NCI-H345 (cell line): ENCODE measurements at places on chromosomes 11 and 22.

GRCh38 chr22:46595545-46595944 is 24.6 kb upstream of the GRAMD4 start:
- DNase-seq: no peak

- DNase-seq: no peak
Measured at GRCh38 chr22:30783021-30783420, 88.3 kb downstream of the OSBP2 start.

DNA sequence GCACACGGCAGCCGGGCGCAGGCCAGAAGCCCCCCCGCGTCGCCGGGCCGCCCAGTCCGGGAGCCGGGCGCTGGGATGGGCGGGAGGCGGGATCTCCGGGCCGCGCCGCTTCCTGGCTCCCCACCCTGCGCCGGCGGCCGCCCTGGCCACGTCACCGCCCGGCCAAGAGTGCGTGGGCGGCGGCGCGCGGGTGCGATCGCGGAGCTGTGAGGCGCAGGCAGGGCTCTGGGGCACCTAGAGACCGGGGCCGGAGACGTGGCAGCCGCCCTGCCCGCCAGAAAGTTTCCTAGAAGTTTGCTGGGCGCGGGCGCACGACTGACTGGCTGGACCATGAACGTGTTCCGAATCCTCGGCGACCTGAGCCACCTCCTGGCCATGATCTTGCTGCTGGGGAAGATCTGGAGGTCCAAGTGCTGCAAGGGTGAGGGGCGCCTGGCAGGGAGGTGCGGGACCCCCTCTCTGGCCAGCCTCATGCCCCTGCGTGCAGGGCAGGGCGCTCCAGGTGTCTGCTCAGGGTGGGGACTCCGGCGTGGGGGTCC is at the start of gene KDELR3:
TSS of gene KDELR3 (plus strand) at position 193 of the 539 bp plus-strand sequence. CDS start at position 331, 138 bp downstream.
- peak; percentile 20 for DNase-seq

GRCh38 chr11:18791969-18792628 is 501 bp upstream of the PTPN5 start:
- no peak for DNase-seq

DNA sequence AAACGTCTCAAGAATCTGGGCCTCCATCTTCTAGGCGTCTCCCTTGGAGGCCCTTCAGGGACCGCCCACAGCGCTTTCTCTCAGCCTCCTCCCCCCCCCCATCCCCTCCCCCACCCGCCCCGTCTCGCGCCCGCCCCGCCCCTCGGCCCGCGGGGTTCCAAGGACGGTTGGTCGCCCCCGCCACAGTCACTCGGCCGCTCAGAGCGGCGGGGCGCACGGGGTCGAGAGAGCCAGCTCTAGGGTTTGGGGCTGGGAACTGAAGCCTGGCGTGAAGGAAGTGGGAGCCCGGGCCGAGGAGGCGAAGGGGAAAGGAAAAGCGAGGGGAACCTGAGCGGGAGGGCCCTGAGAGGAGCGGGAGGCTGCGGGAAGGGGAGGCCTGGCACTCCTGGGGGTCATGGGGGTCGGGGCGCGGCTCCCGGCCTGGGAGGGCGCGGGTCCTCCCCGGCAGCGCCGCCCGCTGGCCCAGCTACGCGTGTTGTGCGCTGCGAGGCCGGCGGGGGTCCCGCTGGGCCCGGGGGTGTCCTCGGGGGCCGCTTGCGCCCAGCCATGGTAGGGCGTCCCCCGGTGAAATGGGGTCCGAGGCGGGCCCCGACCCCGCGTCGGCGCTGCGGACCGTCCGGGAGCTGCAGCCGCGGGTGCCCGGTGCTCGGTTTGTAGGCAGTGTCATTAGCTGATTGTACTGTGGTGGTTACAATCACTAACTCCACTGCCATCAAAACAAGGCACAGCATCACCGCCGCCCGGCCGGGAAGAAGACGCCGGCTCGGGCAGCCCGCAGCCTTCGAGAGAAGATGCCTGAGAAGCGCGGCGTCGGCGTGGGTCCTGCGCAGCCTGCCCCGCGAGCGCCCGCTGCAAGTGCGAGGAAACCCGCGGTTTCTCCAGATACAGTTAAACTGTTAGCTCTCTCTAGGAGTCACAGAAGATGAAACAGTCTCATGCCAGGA is at the start of gene BTG4:
TSS of gene BTG4 (minus strand) at position 91 of the 944 bp plus-strand sequence. CDS start 13,610 bp downstream, outside the sequence.
- peak; percentile 27 for DNase-seq

GRCh38 chr11:69962152-69962551 is 116.0 kb upstream of the ANO1 start:
- DNase-seq: no peak

DNA sequence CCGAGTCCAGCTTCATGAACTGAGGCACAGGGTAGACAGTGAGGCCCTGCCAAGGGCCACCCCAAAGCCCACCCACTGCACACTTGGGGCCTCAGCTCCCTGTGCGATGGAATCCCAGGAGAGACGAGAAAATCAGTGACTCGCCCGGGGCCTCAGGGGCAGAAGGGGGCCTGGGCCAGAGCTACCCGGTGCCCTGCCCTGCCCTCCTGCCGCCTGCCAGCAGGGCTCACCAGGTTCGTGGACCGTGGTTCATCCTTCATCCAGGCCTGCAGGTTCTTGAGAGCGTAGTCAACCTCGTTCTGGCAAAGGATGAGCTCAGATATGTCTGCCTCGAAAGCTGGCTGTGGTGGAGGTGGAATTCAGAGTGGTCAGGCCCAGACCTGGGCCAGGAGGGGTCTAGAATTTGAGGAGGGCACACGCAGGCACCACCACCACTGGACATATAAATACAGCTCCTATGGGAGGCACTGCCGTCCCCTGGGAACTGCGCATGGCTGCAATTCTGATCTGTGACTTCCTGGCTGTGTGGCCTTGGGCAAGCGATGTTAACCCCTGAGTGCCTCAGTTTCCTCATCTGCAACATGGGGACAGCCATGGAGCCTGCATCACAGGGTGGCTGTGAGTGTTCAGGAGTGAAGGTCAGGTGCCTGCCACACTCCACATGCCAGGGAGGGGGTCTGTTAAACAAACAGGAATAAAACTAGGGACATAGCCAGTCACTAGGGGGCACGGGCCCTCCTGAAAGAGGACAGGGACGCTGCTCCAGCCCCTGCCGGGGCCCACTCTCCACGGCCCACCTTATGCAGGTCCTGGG is 7.5 kb downstream of the ALDH3B2 start:
- no peak for DNase-seq

- no peak for DNase-seq
Measured at GRCh38 chr11:134020598-134020997, 48.3 kb upstream of the JAM3 start.

DNA sequence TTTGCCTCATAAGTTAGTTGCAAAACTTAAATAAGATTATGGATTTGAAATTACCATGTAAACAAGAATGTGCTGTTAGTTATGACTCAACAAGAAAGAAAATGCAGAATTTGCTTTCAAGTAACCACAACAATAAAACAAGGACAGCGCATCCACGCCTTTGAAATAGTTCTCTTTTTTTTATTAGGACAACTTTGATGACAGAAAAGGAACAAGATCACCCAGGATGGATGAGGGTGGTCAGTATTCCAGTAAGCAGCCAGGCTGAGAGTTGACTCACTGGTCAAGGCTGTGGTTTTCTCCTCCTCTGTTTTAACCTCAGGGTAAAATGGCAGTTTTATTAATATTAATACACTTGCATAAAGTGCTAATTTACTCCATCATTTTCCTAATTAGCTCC is 544.4 kb downstream of the OPCML start:
- no peak for DNase-seq

GRCh38 chr22:39666926-39667325 is 96.4 kb downstream of the CACNA1I start:
- no peak for DNase-seq

DNA sequence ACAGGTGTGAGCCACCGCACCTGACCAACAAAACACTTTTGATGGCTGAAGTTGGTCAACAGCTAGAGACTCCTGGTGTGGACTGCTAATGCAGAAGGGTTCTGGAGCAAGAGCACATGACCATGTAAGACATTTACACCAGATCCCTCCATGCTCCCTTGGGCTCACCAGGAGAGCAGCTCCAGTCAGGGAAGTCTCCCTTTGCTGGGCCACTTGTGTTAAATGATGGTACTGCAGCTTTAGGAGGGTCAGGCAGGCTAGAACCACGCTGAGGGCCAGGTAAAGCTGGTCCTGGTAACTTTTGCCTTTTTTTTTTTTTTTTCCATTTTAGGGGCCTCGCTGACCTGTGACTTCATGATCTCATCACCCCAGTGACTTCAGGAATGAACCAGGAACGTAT is 146.4 kb downstream of the FBXO7 start:
- no peak for DNase-seq

DNA sequence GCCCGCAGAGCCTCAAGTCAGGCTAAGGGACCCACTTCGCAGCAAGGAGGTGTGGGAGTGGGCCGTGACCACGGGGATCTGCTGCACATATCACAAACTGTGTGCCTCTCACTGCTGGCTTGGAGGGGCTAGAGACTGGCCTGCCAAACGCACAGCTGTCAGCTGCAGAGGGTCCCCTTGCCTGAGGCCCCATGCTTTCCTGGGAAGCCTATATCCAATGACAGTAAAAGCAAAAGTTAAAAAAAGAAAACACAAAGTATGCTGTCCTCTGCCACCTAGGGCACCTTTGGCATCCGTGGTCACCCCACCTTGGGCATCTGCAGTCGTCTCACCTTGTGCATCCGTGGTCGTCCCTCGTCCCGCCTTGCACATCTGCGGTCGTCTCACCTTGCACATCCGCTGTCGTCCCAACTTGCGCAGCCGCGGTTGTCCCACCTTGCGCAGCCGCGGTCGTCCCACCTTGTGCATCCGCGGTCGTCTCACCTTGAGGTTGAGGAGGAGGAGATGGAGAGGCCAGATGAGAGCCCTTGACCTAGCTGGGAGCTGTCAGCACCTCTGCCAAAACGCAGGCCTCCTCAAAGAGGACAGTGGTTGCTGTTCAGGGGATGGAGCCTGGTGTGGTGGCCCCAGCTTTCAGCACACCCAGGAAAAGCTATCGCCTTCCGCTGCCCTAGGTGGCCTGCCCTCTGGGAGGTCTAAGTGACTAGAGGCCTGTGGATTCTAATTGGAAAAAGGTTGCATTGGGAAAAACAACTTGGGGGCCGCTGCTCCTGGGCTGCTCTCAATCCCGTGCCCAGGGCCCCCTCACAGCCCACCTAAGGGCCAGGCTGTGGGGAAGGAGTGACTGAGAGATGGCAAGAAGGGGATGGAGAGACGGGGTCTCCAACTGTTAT is 90.5 kb downstream of the MYEOV start:
- no peak for DNase-seq

GRCh38 chr22:26648011-26648497 is 9.3 kb upstream of the MIAT start:
- DNase-seq: peak; percentile 97

GRCh38 chr11:44943118-44943517 is 7.6 kb downstream of the TP53I11 start:
- peak; percentile 79 for DNase-seq

GRCh38 chr11:114260077-114260476 is 36.1 kb upstream of the NNMT start:
- DNase-seq: no peak

DNA sequence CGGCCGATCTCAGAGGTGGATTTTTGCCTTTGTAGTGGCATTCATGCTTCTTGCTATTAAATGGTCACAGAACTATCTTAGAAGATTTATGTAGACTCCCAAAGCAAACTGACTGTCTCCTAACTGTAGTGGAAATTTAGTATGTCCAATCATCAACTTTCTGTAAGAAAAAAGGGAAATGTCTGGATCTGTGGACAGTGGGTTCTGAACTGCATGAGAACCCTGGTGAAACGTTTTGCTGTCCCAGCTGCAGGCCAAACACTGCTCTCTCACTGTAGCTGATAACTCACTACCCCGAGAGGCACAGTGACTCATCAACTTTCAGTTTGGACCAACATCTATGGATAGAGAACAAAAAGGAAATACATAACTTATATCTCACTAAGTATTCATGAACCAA is 387.1 kb downstream of the SOX6 start:
- peak; percentile 34 for DNase-seq

DNA sequence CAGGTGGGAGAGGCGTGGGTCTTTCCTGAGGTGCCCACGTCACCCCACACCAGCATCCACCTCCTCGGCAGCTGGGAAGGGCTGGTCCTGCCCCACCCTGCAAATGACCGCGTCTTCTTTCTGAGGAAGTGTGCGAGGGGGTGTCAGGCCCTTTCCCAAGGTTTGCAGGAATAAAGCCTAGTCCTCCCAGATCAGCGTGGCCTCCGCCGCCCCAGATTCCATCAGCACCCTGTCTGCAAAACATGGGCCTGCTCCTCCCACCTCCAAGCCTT is 14.4 kb upstream of the SLC39A13 start:
- DNase-seq: no peak

- DNase-seq: no peak
Measured at GRCh38 chr11:126434950-126435335, 79.5 kb downstream of the ST3GAL4 start.

DNA sequence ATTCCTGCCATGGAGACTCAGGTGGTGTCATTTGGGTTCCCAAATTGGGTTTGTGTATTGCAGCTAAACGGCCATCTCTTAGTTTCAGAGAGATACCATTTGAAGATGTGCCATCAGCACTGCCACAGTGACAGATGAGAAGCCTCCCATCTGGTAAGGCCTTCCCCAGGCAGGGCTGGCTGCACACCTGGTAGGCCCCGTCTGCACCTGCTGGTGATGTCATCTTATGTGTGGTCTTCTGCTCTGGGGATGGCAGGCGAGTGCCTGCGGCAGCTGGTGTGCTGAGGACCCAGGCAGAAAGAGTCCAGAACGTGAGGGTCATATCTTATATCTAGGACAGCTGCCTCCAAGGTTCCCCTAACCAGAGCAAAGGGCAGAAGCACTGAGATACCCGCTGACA is 100.6 kb downstream of the CSNK2A3 start:
- DNase-seq: peak; percentile 77

DNA sequence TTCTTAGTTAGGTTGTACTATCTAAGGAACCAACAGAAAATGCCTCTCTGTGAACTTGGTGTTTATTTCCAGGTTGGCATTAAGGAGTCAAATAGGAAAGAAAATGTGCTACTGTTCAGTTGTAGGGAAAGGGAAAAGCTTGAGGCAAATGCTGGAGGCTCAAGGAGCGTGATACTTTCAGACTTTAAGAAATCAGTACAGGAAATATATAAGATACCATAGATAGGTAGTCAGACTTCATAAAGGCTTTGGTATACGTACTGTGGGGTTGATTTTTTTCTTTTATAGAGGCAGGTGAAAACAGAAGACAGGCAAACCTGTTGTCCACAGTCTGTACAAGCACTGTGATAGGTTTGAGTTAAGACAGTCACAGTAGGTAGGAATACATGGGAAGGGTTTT is 30.8 kb downstream of the EP300 start:
- DNase-seq: no peak

- DNase-seq: no peak
Measured at GRCh38 chr11:20321177-20321576, 42.3 kb upstream of the HTATIP2 start.

- DNase-seq: peak; percentile 98
Measured at GRCh38 chr11:72308226-72309073, 64.5 kb upstream of the PHOX2A start.

DNA sequence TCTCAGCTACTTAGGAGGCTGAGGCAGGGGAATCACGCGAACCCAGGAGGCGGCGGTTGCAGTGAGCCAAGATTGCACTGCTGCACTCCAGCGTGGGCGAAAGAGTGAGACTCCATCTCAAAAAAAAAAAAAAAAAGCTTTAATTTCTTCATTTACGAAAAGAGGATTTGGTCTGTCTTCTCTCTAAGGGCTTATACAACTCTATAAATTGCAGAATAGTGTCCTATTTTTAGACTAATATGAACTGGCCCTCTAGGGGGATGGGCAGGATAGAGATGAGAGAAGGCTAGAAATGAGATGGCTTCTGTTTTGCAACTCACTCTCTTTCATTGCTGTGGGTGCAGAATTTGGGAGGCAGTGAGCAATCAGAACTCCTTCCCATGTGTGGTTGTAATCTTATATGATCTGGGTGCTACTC is 11.3 kb downstream of the MAML2 start:
- DNase-seq: no peak

- no peak for DNase-seq
Measured at GRCh38 chr11:32310214-32310601, 125.1 kb downstream of the WT1 start.
